IMR-90 (cell line): ENCODE measurements at places on chromosomes 11 and 22. TPM values are rescaled to one million over a fixed set of nuclear protein-coding genes. Genes with fewer than 3 reads are reported as not detected.

ROBO4 gene
- 0.56 and 0.72 TPM in 2 replicates for total RNA-seq

GRCh38 chr11:87451395-87451794 is 413.7 kb downstream of the TMEM135 start:
- DNase-seq: peak; percentile 33

GRCh38 chr22:20137671-20138416 is 6.2 kb downstream of the ZDHHC8 start:
- DNase-seq: no peak

INS gene
- not detected in 2 replicates for total RNA-seq

DNA sequence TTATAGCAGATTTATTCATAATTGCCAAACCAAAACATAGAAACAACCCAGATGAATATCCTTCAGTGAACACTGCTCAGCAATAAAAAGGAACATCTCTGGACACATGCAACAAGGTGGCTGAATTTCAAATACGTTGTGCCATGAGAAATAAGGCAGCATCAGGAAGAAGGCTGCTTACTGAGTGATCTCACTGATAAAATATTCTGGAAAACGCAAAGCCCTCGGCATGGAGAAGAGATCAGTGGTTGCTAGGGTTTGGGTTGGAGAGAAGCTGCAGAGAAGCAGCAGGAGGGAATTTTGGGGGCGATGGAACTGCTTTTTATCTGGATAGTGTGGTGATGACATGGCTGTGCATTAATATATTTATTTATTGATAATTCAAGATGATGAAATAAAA is 11.0 kb upstream of the SHANK2 start:
- peak; percentile 41 for DNase-seq

GRCh38 chr11:22930816-22931594 is 70.7 kb upstream of the CCDC179 start:
- DNase-seq: peak; percentile 16
